HCT116 (cell line): ENCODE measurements at places on chromosomes 2 and 18.

DNA sequence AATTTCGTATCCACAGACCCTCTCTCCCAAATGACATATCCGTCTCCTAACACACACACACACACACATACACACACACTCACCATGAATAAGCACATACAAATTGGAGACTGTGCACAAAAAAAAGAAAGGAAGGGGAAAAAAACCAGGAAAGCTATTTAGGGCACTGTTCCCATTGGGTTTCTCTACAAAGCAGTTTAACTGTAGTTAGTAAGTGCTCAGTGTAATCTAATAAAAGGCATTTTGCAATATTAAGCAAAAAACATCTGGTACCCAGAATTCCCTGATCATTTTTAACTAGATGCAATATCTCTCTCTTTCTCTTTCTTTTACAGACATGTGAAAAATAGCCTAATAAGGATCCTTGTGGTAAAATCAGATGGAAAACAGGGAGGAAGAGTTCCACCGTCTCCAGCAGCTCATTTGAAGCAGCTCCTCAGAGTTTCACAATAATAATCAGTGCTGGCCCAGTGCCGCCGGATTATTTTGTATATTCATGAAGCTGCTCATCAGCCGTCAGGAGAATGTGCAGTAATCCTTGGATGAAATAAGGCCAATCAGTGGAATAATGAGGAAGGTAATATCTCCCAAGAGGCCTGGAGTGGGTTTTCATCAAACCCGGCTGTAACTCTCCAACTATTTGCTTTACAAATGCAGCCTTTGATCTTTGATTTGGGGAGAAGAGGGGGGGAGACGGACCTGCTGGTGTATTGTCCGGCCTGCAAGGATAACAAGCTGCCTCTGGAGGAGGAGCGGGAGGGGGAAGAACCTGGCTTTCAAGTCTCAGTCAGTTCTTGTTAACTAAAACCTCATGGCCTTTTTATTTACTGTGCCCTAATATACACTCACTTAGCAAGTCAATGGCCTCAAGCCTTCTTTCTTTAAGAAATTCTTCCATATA lies 227.6 kb upstream of the SMIM21 start:
- no peak for DNase-seq

- no peak for DNase-seq
Observed at GRCh38 chr2:127155947-127156346, 49.0 kb upstream of the BIN1 start.

DNA sequence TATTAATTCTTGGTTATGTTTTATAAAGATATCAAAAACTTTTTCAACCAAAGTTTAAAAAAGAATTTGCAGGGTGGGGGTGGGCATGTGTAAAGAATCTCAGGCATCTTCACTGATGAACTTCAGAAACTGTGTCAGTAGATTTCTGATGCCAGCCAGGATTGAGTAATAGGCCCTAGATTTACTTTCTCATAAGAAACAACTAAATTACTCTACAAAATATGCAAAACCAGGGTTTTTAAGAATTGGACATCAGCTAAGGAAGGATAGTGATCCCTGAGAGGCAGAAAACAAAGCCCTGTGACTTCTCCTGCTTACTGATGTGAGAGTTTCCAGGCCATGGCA lies 11.9 kb upstream of the IL1R1 start:
- no peak for DNase-seq

- DNase-seq: no peak
Observed at GRCh38 chr2:27638037-27638637, 9.3 kb downstream of the GPN1 start.

GRCh38 chr18:713135-713490 lies 683 bp upstream of the ENOSF1 start:
- no peak for DNase-seq

DNA sequence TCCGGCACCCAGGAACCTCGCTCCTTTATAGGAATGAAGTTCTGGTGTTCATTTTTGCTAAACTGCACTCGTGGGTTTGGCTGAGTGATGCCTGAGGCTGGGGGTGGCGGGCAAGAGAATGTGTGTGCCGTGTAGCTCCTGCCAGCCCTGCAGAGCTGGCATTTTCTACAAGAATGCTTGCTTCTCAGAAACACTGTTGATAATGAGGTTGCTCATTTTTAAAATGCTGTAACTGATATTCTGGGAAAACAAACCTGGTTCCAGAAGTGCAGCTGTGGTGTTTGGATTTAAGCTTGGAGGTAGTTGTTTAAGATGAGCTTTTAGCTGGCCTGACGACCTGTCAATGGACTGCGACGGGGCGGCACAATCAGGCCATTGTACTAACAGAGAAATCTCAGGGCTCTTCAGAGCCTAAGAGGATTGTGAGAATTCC lies 511.9 kb upstream of the TNP1 start:
- no peak for DNase-seq

DNA sequence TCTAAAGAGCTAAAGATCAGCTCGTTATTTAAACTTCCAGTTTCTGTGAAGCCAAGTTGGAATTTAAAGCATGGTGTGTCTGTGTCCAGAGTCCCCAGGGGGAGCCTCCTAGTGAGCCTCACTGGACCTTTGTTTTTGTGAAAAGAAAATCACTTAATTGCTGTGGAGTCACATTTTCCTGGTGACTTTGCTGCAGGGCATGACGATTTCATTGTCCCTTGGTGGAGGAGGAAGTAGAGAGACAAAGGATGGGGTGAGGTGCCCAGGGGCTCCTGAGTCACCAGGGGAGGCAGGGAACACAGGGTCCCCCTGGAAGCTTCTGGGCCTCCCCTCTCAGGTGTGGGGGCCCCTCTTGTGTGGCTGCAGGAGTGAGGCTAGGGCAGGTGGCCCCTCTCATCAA lies 19.7 kb downstream of the ATP6V1C2 start:
- DNase-seq: no peak

GRCh38 chr2:192687015-192687414 lies 492.3 kb upstream of the TMEFF2 start:
- DNase-seq: no peak

DNA sequence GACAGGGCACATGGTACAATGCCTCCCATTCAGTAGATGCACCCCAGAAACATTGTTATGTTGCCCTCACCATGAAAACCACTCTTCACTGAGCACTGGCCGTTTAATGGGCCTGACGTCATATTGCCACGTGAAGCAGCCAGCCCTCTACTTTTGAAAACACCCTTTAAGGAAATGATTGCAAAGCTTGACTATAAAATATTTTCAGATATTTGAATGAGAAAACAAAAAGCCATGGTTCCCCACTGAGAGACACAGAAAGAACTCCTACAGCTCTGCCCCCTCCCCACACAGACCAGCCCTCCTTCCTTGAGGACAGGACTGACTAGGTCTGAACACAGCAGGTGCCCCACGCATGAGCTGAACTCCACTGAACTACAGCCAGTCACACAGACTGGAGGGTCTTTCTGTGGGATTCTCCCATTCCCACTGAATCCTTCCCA lies 349.1 kb downstream of the ANAPC1 start:
- no peak for DNase-seq

DNA sequence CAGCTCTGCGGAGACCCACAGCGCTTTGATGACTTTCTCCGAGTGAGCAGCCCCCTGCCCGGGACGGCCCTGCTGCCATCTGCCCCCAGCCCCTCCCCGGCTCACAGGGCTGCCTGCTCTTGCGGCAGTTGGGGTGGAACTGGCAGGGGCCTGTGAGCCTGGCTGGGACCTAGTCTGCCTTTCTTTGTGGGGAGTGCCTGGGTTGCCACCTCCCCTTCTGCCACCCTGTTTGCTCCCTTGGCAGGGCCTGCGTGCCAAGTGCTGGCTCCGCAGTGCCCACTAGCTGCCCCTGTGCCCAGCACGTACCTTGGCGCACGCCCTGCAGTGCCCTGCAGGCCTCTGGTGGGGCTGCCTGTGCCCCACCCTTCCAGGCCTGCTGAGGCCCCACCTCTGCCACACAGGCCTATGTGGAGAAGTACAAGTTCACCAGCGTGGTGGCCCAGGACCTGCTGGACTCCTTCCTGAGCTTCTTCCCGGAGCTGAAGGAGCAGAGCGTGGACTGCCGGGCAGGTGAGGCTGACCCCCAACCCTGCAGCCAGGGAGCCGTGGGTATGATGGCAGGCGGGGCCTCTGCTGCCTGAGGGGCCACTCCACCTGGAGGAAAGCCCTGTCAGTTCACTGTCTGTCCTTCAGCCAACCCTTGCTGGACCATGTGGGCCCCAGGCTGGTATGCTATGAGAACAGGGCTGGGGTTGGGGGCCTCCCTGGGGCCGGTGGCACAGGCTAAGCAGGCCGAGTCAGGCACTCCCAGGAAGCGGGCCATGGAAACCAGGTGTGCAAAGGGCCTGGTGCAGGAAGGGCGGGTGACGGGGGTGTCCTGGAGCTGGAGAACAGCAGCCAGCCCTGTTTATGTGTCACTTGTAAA lies 7.0 kb downstream of the RNPEPL1 start:
- DNase-seq: no peak

DNA sequence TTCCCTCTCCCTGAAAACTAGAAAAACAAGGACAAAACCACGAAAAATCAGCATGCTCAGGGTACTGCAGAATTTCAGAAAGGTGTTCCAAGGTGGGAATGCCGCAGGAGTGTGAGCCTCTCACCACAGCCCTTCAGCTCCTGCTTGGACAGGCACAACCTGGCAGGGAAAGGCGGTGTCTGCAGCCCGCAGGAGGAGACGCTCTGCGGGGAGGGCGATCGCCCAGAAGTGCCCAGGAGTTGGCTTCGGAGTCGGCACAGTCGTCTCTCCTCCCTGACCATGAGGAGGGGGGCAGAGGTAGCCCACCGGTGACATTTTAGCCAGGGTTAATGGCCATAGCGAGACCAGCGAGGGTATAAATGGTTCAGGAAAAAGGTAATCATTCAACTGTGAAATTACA lies 57.2 kb downstream of the TMEM18 start:
- DNase-seq: no peak

DNA sequence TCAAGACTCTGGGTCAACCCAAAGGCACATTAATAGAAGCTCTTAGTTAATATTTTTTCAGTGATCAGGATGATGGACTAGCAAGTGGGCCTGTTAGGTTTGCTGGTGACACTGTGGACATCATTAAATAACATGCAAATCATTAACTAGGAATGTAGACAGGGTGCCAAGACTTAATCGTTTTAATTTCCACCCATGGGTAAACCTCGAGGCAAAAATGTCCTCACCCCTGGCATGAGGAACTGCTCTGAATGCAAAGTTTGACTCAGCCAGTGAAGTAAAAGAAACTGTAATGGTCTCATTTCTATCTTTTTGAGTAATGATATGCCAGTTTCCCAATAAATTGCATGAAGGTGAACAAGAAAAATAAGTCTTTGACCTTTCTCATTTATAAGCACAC lies 152.6 kb upstream of the MEX3C start:
- no peak for DNase-seq

GRCh38 chr2:119126650-119127049 lies 31.9 kb downstream of the C1QL2 start:
- peak; percentile 43 for DNase-seq

GRCh38 chr2:159640176-159640575 lies 23.8 kb upstream of the BAZ2B start:
- no peak for DNase-seq

DNA sequence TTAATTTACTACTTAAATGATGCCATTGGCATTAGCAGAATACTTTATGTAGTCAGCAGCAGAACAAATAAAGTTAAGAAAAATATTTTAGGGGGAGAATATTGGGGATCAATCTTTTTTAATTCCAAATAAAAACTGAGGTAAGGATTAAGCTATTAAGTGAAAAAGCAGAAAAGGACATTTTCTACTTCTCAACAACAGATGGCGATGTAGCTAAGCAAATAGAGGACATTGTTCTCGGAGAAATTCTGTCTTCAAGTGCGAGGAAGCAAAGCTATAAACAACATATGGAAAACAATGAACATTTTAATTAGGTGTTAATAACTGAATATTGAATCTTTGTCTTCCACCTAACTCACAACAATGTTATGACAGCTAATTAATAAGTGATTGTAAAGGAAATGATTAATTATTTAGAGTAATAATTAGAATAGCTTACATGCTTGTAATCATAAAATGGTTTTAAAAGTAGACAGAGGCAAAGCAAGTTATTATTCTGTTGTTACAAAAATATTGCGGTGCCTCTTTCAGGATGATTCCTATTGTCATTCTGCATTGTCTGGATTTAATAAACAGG lies 32.9 kb upstream of the CCDC93 start:
- DNase-seq: peak; percentile 26

GRCh38 chr2:96413323-96413722 lies 77.8 kb downstream of the NCAPH start:
- no peak for DNase-seq

DNA sequence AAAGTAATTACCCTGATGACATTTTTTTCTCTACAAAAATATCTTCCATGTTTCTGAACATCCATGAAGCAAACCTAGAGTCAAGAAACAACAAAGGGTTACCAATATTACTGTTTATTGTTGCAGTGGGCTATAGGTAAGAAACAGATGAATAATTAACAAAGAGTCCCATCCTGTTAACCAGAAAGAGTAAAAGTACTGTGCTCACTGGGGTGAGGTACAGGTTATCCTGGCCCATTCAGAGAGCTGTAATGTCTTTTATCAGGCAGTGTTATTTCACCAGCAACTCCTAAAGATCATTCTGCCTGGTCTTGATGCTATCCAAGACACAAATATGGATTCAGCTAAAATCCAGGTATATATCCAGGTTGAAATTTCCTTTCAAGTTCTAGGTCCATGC lies 754.9 kb downstream of the SATB2 start:
- DNase-seq: no peak

- no peak for DNase-seq
Observed at GRCh38 chr2:214730800-214731407, 78.6 kb downstream of the BARD1 start.

- DNase-seq: no peak
Observed at GRCh38 chr2:177709986-177710401, 317.4 kb downstream of the AGPS start.

- no peak for DNase-seq
Observed at GRCh38 chr18:55034742-55035141, 75.5 kb upstream of the CCDC68 start.

- DNase-seq: no peak
Observed at GRCh38 chr18:68056936-68057335, 540.4 kb upstream of the DSEL start.
